ENCODE measurements at places on chromosomes 2 and 18. TPM values are rescaled to one million over a fixed set of nuclear protein-coding genes. Genes with fewer than 3 reads are reported as not detected.

Gene COL6A3
- total RNA-seq = 27.7 TPM

Gene SPATA3
- total RNA-seq = 0.53 TPM

Gene ANKRD30B
- total RNA-seq = not detected

Gene ERMN
- 0.82 TPM for total RNA-seq

Gene ASNSD1
- 44.5 TPM for total RNA-seq

Gene CWC22
- 21.1 TPM for total RNA-seq

Gene IFT172
- 7.7 TPM for total RNA-seq

Gene SERPINB10
- total RNA-seq = not detected

Gene CHRNA1
- not detected for total RNA-seq

Gene CDH7
- total RNA-seq = not detected

Data from activated CD4-positive, alpha-beta memory T cell treated with anti-CD3 and anti-CD28 coated beads for 36 hours (primary cell).